Caudate nucleus (tissue), 63 donors: ENCODE measurements at places on chromosomes 13 and 19.

DNA sequence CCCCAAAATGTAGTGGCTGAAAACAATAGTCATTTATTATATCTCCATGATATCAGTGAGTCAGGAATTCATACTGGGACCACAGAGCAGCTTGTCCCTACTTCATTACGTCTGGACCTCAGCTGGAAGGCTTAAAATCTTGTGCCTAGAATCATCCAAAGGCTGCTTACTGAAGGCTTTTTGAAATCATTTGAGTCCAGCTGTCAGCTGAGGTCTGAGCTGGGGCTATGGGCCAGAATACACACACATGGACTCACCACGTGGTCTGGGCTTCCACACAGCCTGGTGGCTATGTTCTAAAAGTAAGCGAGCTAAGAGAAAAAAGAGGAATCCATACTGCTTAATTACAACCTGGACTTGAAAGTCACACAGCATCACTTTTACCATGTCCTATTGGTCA is 209.2 kb downstream of the KCTD12 start:
- no peak for DNase-seq

- no peak for DNase-seq
Observed at GRCh38 chr19:29489172-29489951, 36.4 kb upstream of the VSTM2B start.

DNA sequence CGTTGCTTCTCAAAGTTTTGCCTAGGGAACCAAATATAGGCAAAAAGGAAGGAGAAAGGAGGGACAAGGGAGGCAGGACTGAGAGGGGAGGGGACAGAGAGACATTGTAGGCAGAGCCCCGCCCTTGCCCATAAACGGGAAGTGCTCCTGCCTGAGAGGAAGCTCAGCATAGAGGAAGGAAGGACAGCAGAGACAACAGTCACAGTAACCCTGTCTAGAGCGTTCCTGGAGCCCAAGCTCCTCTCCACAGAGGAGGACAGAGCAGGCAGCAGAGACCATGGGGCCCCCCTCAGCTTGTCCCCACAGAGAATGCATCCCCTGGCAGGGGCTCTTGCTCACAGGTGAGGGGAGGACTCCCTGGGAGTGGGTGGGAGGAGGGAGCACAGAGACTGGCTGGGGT is at the start of gene CEACAM21:
CEACAM21 (plus strand) TSS at position 169 of the 400 bp plus-strand sequence; CDS start at position 278, 109 bp downstream.
- DNase-seq = no peak

- peak; percentile 70 for DNase-seq
Observed at GRCh38 chr19:10503002-10503789, at the start of gene KEAP1. Gene KEAP1 (minus strand): TSS chr19:10503356. CDS start chr19:10500033, 3,323 bp downstream.

- no peak for DNase-seq
Observed at GRCh38 chr19:18282021-18282787, 782 bp upstream of the JUND start.

GRCh38 chr13:110772091-110772984 is 58.8 kb downstream of the ING1 start:
- DNase-seq = no peak

DNA sequence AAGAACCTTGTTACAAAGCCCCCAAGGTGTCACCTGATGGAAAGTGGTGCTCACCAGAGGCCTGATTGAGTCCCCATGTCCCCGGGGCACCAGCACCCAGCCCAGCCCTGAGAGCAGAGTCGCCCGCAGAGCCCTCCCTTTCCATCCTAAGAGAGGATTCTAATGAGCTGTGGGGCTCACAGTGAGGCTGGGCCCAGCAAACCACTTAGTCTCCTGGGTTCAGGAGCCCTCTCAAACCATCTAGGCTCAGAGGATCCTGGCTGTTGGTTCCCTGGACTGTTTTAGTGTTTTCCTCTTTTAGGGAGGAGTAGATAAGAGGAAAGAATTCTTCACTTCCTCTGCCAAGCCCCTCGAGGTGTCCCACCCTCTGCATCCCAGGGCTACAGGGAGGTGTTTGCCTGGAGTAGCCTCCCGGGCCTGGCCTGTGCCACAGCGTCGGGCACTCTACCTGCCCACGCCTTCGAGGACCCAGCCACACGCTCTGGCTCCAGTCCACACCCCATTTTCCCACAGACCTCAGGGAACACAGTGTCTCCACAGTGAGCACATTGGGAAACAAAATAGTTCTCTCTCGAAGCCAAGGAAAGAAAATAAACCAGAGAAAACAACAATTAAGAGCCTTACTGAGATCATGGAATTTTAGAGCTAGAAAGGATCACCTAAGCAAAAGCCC is 34.4 kb downstream of the DHRS12 start:
- no peak for DNase-seq

DNA sequence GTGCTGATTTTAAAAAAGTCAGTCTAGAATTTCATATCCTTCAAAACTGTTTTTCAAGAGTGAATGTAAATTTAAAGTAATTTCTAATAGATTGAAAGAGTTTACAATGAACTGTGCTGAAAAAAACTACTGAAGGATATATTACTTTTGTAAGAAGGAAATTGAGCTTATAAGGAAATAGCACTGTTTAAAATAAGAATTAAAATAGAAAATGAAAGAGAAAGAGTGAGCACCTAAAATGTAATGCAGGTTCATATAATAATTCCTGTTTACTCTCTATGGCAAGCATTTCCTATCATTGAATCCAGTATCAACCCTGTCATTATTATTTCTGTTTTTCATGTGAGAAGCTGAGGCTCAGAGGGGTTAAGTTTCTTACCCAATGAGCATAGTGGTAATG is 57.3 kb downstream of the AKAP11 start:
- DNase-seq = no peak

DNA sequence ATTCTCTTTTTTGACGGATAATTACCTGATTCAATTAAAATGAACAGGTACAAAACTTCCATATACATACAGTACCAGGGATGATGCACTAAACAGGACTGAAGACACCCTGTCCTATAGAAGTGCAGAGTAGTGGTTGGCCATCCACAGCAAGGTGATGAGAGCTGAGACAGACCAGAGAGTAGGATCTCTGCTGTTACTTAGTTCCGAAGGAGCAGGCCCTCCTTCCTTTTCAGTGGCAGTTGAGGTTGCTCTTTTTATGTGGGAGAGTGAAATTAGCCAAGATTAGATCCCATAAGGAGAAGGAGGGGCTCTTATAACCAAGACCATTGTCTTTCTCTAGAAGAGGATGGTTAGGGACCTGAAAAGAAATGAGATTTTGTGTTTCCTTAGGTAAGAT is 4.0 kb downstream of the PDS5B start:
- DNase-seq = no peak

DNA sequence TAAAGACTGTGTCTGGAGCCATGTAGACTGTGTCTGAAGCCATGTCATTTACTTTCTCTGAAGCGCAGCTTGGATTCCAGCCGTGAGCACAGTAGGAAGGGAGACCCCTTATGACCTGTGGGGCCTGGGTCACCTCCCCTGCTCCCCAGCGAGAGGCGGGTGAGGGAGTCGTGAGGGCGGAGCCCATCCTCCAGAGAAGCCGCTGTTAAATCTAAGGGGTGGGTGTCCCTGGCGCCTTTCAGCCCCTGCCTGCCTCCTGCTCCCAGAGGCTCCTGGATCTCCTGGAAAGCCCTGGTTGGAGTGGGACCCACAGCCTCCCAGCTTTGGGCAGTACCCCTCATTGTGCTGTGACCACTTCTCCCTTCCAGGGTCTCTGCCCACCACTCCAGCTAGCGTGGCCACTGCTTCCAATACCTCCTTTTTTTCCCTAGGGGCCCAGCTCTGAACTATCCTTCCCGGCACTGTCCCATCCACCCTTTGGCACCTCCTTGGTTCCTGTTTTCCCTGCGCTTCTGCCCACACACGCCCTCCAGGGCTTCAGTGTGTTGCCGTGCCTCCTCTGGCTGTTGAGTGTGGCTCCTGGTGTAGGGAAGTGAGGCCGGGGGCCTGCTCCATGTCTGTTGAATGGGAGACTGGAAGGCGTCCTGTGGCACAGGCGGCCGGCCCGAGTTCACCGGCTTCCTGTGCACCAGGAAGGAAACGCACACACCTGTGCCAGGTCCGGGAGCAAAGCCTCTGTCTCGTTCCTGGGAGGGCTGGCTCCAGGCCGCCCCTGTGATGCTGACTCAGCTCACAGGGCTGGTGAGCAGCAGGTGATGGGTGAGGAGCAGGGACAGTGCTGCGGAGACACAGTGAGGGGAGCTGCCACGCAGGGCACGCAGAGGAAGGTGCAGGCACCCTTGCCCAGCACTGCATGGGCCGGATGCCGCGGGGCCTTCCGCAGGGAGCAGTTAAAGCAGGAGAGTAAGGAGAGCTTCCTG is 29.4 kb downstream of the ATP4B start:
- DNase-seq = no peak

GRCh38 chr19:17755443-17755890 is 4.2 kb downstream of the FCHO1 start:
- DNase-seq = no peak

GRCh38 chr19:18204394-18205199 is 755 bp upstream of the RAB3A start:
- no peak for DNase-seq

DNA sequence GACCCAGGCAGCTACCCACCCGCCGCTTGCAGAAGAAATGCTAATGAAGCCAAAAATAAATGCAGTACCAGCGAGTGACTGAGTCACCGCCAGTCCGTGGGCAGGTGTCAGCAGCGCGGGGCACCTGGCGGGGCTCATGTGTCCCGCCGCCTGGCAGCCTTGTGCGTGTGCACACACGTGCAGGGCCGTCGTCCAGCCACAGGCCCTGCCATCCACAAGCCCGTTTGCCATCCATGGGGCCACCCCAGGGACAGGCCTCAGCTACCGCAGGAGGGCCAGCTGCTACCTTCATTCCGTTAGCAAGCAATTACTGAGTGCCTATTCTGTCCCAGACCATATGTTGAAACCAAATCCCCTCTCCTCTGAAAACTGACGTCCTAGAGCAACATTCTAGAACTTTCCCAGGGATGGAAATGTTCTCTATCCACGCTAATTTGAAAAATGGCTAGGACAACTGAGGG is 20.5 kb downstream of the NCAN start:
- peak; percentile 17 for DNase-seq

DNA sequence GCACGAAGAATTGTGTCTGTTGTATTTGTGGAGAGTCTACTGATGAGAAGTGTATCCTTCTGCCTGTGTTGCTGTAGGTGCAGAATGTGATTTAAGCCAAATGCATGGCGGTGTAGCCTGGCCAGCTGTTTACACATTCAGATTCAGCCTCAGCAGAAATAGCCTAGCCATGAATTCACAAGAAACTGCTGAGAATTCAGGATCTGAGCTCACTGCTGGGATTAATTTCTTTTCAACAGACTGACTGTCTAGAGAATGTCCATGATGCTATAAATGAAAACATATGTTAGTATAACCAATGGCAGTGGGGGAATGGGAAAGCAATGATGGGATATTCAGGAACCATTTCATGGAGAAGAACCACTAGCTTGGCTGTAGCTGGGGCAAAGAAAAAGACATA is 77.4 kb upstream of the RNF113B start:
- DNase-seq = no peak

DNA sequence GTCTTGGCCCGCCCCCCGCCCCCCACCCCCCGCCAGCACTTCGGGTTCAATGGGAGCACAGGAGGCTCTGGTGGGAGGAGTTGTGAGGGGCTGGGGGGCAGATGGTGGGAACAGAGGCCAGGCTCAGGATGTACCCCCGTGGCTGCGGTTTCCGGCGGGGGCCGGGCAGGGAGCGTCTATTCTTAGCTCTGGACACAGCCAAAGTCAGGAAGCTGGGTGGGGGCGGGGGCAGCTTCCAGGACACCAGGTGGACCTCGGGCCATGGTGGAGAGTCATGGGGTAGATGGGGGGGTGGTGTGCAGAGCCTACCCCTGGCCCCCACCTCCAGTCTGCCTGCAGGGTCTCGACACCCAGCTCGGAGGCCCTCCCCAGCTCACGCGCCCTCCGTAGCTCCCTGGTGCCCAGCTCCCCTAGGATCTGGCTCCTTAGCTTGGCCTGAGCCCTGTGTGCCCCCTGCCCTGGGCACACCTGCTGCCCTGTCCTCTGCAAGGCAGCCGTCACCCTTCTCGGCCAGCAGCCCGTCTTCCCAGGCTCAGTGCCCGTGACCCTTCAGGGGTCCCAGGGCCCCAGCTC is 2.2 kb upstream of the TBXA2R start:
- no peak for DNase-seq

- no peak for DNase-seq
Observed at GRCh38 chr13:65784088-65784816, 1445.9 kb downstream of the PCDH9 start.

DNA sequence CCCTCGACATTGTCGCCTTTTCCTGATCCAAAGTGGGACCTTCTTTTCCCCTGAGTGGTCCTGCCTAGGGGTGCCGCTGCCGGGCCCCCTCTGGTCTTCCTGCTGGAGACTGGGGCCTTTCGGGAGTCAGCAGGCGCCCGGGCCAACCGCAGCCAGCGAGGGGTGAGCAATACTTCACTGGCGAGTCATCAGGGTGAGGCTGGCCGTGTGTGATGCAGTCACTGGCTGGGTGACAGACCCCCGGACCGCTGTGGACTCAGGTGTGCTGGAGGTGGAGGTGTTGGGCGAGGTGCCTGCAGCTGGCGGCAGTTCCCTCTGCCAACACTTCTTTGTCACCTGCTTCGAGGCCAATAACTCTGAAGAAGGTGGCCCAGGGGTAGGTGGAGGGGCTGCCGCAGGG is 1.5 kb upstream of the CGB5 start:
- DNase-seq = no peak

DNA sequence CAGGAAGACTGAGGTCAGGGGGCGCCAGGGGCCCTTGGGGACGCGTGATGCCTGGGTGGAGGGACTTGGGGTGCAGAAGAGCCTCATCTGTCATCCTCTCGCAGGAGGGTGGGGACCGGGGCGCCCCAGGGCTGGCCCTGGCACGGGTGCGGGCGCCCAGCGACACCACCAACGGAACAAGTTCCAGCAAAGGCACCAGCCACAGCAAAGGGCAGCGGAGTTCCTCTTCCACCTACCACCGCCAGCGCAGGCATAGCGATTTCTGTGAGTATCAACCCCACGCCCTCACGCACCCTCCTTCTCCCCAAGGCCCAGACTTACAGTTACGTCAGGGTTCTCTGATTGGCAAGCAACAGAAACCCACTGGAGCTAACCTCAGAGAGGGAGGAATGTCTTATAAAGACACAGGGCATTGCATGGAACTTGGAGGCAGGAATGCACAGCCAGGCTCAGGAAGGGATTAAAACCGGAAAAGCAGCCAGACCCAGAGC is 29.4 kb downstream of the MARK4 start:
- DNase-seq = no peak

DNA sequence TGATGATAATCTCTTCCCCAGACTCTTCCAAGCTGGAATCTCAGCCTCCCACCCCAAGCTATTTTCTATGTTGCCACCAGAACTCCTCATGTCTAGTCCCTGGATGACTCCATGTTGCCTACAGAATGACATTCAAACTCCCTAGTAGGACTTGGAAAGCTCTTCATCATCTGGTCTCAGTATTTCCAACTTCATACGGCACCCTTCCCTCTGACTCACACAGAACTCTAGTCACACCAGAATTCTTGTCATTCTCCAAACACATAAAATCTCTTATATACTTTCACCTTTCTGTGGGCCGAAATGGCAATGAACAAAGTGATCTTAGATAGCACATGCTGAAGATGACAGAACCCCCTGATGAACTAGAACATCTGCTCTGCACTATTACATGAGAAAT is 86.2 kb downstream of the CAB39L start:
- no peak for DNase-seq

GRCh38 chr13:105406551-105406950 is 1128.9 kb downstream of the EFNB2 start:
- no peak for DNase-seq

- DNase-seq = no peak
Observed at GRCh38 chr19:7519361-7520130, 2.9 kb upstream of the MCOLN1 start.

- no peak for DNase-seq
Observed at GRCh38 chr19:29625186-29625651, 19.1 kb downstream of the POP4 start.

- DNase-seq = no peak
Observed at GRCh38 chr19:34480971-34481841, at the start of gene WTIP. Gene WTIP (plus strand): TSS chr19:34481758. CDS start chr19:34481975, 217 bp downstream.

GRCh38 chr19:4149518-4150288 is 3.7 kb upstream of the CREB3L3 start:
- no peak for DNase-seq
